ENCODE measurements at places on chromosomes 12 and 14.

DNA sequence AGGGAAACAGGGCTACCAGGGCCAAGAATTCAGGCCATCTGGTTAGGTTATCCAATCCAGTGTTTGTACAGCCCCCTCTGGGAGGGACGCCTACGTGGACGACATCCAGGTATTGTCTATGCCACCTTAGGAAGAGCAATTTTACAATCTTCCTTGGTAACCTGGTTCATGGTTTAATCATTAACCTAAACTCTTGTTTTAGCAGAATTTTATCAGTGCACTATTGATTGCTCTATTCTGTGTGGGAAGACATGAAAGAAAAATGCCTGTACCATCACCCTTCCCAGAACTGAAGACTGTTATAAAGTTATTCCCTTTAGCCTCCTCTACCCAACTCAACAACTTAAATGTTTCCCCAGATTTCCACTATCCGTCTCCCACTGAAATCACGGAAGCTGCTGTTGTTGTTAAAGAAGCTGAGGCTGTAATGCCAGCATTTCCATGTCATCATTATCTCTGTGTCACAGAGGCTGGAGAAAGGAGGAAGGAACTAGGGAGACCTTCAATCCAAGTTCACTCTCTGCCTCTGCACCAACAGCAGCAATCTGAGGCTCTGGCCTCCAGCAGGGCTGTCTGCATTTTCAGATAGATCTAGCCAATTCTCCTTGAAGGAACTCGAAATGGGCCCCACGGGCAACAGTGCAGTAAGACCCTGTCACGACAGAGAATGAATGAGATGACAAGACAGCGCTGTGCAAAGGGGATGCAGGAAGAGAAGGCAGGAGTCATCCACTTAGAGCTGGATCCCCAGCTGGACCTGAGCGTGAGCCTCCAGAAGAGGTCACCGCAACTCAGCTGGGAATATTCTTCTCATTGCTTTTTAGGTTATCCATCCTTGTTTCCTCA, 183.4 kb upstream of the GZMB start:
- peak; percentile 33 for DNase-seq

DNA sequence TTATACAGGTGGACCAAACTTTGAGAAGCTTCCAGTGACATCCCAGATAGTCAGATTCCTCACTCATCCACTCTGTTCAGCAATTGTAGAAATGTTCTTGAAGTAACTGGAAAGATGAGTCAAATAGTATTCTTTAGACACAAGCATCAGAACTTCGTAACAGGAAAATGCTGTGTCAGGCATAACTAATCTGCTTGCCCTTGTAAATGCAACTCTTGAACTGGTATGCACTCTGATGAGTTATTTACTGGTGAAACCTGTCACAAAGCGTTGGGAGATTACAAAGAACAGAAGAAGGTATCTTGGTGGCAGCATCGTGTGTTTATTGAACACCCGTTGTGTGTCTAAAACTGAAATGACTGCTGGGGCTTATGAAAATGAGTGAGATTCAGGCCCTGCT, 10.8 kb upstream of the DUSP6 start:
- no peak for DNase-seq

DNA sequence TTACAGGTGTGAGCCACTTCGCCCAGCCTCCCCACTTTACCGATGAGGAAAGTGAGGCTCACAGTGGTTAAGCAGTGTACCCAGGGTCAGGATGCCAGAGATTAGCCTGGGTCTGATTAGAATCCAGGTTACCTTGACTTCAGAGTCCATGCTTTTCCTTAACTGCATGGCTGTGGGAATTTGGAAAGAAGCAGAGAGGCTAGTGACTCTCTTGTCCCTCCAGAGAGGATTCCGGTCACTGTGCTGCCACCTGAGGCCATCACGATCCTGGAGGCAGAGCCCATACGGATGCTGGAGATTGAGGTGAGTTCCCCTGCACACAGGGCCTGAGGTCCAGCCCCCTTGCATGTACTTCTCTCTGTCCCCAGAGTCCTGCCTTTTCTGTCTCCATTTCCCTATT, 4.7 kb downstream of the REC8 start:
- DNase-seq, result no peak

- DNase-seq, result no peak
Measured at GRCh38 chr14:69183735-69184134, 7.6 kb upstream of the EXD2 start.

DNA sequence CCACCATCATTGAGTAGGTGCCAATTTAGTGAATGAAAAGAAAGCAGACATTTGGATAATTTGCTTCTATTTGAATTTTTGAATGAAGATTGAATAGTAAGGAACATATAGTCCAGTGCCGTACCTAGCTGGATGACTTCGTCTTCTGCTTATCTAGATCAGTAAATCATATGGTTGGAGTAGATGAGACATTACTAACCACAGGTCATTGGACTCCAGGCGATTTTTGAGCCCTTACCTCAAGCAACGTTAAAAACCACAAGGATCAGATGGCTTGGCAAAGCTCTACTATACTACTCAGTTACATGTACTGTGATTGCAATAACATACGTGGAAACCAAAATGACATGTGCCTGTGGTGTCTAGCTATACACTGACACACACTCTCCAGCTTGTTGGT, 1.7 kb upstream of the SPATS2 start:
- peak; percentile 13 for DNase-seq

- DNase-seq, result peak; percentile 57
Measured at GRCh38 chr12:13211859-13212664, 15.5 kb downstream of the EMP1 start.

- no peak for DNase-seq
Measured at GRCh38 chr12:85865890-85866289, 8.2 kb upstream of the NTS start.

GRCh38 chr14:77151918-77152588, 10.5 kb upstream of the ZDHHC22 start:
- peak; percentile 56 for DNase-seq

DNA sequence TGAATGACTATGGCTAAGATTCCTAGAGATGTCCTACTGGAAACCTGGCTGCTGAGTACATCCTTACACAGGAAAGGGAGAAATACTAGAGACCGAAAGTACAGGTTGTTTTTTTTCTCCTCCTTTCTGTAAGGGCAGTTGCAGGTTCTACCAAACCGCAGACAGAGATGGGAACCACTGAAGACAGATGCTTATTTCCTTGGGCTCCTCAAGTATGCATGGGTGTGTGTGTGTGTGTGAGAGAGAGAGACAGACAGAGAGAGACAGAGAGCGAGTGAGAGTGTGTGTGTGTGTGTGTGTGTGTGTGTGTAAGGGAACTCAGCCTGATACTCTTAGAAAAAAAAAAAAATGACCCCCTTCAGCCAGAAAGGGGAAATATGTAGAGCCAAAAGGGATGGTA, 42.5 kb downstream of the MAP4K5 start:
- DNase-seq, result no peak

DNA sequence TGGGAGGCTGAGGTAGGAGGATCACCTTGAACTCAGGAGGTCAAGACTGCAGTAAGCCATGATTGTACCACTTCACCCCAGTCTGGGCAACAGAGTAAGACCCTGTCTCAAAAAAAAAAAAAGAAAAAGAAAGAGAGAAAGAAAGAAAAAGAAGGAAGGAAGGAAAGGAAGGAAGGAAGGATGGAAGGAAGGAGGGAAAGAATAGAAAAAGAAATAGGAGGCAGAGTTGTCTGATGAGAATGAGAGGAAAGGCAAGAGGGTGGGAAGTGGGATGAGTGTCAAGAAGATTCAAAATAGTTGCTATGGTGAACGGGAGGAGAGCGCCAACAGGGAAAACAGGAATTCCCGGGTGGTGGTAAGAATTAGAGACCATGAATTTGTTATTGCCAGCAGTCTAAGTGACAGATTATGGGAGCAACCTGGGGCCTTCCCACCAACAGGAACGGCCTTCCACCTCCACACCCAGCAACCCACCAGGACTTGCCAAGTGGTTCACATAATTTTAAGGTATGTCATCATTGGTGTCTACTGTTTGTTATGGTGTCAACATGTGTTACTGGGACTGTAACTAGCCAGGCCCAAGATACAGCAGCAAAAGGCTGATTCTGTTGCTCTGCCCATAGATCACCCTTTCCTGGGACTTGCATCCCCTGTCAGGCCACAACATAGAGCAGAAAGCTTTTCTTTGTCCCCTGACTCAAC, 36.1 kb upstream of the C12orf76 start:
- DNase-seq, result no peak

- peak; percentile 4 for DNase-seq
Measured at GRCh38 chr14:91929700-91930099, 17.8 kb downstream of the FBLN5 start.

DNA sequence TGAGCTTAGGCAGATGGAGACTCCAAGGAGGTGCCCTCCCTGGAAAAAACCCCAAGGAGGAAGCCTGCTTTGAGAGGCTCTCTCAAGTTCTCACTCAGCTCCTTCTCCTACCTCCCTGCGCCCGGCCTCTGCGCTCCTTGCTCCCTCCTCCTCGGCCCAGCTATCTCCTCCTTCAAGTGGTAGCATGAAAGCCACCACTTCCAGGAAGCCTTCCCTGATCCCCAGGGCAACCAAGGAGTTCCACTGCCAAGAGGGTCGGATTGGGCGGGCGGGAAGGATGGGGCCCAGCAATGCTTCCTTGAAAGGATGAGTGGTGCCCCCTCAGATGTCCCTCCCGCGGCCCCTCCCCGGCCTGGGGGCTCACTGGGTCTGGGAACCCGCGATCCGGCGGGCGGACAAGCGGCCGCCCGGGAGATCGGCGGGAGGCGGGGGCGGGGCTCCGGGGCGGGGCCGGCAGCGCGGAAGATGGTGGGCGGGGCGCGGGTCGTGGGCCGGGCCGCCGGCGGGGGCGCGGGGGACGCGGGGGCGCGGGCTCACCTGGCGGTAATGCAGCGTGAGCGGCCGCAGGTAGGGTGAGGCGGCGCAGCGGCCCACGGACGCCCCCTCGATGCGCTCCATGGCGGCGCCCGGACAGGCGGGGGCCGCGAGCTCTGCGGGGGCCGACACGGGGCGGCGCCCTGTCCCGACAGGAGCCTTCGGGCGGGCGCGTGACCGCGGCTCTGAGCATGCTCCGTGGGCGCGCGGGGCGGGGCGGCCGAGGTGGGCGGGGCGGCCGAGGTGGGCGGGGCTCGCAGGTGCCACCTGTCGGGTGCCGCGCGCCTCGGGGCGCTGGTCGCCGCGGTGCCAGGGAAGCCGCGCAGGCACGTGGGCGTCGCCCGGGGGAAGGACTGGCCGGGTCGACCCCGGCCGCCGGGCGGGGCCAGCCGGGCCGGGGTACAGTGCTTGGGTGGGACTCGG, at the start of gene NUDT14:
Gene NUDT14, minus strand, starts transcription at position 721 of the 957 bp plus-strand sequence. Its CDS starts 103 bp downstream, at position 618.
- peak; percentile 30 for DNase-seq

- no peak for DNase-seq
Measured at GRCh38 chr12:93667672-93668071, 9.5 kb upstream of the CRADD start.

DNA sequence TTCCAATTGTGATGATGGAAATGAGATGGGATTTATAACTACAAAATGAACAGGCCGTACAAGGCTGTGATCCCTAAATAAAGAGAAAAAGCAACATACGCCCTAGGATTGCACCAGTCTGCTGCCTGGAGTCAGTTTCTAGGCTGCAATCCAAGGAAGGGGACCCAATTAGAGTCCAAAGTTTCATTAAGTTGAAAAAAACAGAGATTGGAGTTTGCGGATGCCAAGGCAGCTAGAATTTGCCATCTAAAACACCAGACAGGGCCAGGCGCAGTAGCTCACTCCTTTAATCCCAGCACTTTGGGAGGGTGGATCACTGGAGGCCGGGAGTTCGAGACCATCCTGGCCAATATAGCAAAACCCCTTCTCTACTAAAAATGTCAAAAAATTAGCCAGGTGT, 661.0 kb downstream of the RPS29 start:
- no peak for DNase-seq

DNA sequence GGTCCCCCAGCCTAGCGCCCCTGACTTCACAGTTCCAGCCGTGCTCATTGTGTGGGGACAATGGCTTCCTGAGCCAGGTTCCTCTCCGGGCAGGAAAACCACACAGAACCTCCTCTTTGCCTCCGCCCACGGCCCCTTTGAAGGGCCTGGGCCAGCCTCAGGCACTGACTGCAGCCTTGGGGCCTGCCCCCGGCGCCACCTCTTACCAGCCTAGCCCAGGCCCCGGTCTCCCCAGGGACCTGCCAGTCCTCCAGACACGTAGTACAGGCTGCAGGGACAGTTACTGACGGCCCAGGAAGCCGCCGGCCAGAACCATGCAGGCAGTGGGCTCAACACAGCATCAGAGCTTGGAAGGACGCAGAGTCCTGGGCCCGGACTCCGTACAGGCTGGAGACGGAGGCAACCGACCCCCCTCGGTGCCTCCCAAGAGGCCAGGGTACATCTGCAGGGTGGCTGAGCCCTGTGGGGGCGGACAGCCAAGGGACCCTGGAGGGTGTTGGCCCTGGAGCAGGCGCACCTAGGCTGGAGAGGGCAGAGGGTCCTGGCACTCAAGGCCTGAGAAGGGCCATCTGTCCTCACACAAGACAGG, 20.9 kb upstream of the NUDT14 start:
- DNase-seq, result no peak

DNA sequence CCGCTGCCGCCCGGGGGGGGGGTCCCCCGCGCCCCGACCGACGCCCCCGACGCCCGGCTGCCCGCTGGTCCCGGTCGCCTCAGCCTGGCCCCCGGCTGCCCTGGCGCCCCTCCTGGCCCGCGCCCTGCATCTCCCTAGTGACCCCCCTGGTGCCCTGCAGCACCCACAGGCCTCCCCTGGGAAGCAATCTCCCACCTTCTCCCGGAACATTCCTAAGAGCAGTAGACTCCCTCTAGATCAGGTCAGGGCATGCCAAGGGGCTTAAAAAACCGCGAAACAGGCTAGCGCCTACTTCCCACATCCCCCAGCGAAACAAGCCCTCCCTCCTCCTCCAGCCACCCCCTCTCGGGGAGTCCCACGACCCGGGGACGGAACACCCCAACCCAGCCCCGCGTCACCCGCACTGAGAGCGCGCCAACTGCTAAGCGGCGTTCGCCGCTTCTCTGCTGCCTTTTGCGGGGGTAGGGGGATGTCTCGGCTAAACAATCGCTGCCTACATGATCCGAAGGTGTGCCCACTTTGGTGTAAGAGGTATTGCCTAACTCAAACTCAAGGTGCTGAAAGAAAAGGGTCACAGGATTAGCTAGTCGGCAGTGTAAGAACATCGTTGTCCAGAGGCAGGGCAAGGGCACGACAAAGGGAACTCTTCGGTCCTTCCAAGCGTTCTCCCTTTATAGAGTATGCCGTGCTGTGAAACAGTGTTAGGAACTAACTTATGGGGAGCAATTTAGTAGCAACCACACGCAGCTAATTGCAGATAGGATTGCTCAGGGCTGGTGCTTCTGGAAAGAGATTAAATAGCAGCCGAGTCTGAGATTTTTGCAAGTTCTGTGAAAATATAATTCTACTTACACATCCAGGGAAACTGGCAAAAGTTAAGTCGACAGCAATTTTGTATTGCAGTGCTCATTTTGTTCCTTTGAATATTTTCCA, 619 bp upstream of the NTN4 start:
- DNase-seq, result peak; percentile 21
